Daoy (cell line): ENCODE measurements at places on chromosomes 12 and 14. TPM values are rescaled to one million over a fixed set of nuclear protein-coding genes. Genes with fewer than 3 reads are reported as not detected.

DNA sequence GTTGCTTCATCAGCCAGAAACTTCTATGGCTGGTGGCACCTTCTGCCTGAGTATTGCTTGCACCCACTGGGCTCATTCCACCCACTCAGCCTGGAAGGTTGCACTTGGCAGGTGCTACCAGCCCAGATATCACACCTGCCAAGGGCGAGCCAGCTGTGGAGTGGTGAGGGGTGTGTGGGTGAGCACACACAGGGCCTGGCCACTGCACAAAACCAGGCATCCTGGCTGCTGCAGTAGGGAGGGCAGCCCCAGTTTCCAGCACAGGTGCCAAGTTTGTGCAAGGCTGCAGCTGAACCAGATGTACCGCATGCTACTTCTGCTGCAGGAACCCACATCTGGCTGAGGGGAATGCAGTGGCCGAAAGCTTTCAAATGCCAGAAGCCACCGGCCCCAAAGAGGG lies 1147.8 kb downstream of the FSCB start:
- DNase-seq = no peak

DNA sequence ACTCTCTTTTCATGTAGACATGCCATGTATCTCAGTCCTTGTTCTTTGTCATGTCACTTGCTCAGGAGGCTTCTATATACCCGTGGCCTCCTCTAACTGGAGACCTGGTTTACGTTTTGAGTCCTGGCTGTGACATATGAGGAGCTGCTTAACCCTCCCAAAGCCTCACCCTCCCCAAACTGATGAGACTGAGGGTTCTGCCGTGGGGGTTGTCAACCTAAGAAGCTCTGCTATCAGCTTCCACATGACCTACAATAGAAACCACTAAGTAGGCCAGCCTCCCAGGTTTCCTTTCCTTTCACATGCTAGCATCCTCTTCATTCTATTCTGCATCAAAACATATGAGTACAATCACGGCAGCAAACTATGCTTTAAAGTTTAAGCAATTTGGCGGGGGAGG lies 76.8 kb upstream of the WSCD2 start:
- no peak for DNase-seq

FERMT2 gene
- total RNA-seq = 121 and 131 TPM in 2 replicates

GRCh38 chr12:62331306-62331705 lies 71.1 kb downstream of the USP15 start:
- no peak for DNase-seq

IQSEC3 gene
- total RNA-seq = 0.06 and 0.15 TPM in 2 replicates

- no peak for DNase-seq
Measured at GRCh38 chr14:28784096-28785048, 17.8 kb downstream of the FOXG1 start.

GRCh38 chr14:104184911-104185499 lies 46.6 kb downstream of the KIF26A start:
- DNase-seq = peak; percentile 38

RNASE11 gene
- 0.17 TPM in 1 of 2 replicates, not detected in the other for total RNA-seq

- no peak for DNase-seq
Measured at GRCh38 chr12:20567413-20567812, 127.7 kb upstream of the SLCO1C1 start.
